ENCODE measurements at places on chromosomes 13 and 19.

DNA sequence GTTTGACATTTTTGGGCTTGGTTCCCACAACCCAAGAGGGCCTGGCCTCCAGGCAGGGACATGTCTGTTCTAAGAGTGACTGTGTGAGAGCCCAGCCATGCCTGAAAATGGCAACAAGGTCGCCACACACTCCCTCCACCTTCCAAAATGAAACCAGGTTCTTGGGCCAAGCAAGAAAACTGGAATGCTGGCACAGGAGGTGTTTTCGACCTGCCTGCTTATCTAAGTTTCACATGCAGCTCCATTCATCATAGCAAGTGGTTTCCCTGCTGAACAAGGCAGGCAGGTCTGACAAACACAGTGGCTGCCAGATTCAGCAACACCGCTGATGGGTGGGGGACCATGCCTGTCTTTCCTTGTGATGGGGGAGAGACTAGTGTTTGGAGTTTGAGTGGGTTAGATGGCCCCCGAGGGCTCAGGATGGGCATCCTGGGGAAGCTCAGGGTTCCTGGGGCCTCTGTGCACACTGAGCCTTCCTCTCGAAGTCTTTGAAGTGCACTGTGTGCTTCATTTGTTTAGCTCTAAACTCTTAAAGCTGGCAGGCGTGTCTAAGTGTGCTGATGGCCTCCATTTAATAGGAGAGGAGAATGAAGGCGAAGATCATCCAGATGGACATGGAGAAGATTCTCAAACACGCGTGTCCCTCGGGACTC lies 17.9 kb upstream of the GAS6 start:
- no peak for DNase-seq

GRCh38 chr13:79541426-79542049 lies 60.6 kb downstream of the NDFIP2 start:
- no peak for DNase-seq

- no peak for DNase-seq
Measured at GRCh38 chr19:54337858-54338230, 1.1 kb downstream of the LILRA4 start.

DNA sequence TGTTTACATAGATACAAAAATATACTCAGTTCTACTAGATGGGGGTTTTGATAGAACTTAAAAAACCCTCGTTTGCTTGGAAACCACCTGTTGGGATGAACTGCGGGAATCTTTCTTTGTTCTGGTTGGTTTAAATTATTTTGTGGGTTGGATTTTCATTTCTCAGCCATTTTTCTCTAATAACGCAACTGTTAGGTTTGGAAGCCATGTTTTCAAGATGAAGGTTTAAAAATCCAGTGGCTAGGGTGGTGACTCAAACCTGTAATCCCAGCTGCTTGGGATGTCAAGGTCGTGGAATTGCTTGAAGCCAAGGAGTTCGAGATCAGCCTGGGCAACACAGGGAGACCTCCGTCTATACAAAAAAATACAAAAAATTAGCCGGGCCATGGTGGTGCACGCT lies 1.6 kb downstream of the URI1 start:
- DNase-seq: no peak

DNA sequence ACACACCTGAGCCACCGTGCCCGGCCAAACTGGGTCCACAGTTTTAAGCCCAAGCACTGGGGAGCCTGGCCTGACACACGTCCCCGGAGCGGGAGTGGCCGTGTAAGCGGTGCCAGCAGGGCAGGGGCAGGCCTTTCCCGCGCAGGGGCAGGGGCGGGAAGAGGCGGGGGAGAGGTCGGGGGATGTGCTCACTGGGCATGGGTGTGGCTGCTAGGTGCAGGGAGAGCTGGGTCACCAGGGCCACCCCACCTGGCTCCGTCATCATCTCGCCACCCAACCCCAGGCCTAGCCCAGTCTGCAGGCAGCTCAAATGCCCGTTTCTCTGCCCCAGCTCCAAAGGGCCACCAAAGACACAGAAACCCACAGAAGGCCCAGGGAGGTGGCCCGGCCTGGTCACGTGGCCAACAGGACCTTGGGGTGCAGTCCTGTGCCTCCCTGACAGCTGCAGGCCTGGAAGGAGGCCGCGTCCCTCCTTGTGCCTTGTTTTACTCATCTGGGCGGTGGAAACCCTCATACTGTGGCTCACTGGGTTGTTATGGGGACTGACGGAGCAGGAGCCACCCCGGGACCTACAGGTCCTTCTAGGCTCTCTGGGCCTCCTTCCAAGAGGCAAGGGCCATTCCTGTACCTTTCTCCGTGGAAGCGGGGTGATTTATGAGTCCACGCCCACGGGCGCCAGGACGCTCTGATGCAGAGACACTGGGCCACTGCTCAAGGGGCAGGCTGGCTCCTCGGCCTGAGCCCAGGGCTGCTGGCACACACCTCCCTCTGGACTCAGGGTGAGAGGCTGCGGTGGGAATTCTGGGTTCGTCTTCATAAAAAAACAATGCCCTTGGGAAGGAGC lies 27.7 kb downstream of the MAP2K2 start:
- no peak for DNase-seq

GRCh38 chr13:39108783-39109182 lies 70.5 kb downstream of the NHLRC3 start:
- no peak for DNase-seq
